ENCODE measurements at places on chromosomes 3 and 15. TPM values are rescaled to one million over a fixed set of nuclear protein-coding genes. Genes with fewer than 3 reads are reported as not detected.

EFHB gene
- not detected for total RNA-seq

EPB42 gene
- 0.20 TPM for total RNA-seq

CHRNB4 gene
- not detected for total RNA-seq

GRAMD2A gene
- total RNA-seq, result 4.6 TPM

LYSMD4 gene
- total RNA-seq, result 34.8 TPM

PPCDC gene
- total RNA-seq, result 14.9 TPM

MKRN3 gene
- total RNA-seq, result not detected

DNA sequence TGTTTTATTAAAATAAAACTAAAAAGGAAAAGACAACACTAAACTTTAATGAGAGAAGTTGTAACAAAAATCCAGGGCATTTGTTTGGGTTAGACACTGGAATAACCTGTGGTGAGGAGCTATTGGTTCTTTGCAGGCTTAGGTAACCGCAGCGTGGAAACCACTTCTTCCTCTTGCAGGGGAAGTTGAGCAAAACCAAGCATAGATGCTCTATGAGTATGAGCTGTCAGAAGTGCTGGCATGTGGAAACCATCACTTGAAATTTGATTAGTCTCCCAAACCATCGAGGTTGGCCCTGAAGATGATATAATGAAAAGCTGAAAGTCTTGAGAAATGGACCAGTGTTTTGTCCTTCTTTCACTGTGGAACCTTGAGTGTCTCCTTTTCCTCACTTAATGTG lies 127.1 kb upstream of the RBMS3 start:
- DNase-seq, result no peak

DNA sequence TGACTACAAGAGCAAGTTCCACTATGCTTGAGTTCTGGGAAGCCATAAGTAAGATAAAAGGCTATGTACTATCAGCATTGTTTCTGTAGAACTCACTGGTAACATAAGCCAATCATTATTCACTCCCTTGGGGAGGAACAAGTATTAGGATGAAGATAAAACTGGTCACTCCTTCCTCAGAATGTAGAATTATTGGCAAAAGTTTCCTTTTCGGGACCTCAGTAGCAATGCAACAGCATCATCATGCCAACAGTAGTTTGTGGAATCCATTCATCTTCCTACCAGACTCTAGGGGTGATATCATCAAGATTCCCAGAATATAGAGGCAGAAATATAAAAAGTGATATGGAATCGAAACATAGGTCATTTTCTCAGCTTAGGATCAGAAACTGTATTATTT lies 209.5 kb downstream of the PLOD2 start:
- no peak for DNase-seq

DNA sequence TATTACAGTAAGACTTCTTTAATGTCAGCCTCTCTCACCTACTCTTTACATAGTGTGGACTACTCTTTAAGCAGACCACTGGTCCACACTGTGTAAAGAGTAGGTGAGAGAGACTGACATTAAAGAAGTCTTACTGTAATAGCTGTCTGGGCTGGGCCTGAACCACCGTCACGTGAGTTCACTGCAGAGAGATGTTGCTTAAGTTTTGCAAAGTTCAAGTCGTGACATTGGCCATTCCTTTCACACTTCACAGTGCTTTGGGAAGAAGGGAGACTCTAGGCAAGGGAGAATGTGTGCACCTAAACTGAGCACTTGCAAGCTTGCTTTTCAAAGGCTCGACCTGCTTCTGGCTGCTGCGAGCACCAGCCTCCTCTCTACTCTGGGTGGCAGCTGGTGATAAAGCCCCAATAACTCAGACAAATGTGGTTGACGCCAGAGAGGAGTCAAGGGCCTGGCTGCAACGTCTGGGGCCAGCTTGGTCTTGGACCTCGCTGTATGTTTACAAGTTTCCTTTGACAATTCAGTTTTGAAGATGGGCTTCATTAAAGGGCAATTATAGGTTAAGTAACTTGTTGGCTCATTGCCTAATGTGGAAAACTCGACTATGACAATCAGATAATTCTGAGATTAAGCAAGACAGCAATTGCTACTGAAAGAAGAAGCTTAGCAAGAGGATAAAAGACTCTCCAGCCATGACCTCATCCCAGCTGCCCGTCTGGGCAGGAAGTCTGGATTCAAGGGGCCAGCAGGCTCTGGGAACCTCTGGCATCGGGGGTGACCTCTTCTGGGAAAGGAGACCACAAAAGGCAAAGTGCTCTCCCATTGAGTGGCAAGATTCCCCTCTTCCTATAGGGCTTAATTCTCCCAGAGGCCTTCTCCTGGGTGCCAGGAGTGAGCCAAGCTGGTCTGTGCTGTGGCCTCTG lies 242.1 kb upstream of the TLE3 start:
- peak; percentile 34 for DNase-seq

DNA sequence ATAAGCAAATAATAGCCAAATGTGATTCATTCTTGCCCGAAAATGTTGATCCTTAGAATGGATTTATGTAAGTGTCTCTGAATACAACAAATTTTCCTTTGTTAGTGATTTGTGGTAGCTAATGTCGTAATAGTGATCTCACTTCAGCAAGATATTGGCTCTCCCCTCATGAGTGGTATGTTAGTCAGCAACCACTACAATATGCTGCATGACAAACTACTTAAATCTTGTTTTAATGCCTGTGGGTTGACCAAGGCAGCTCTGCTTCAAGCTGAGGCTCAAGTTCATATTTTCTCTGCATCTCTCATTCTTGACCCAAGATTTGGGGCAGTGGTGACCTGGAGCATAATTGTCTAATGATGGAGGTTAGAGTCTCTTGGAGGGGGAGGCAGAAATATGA lies 49.8 kb upstream of the GALNT15 start:
- DNase-seq, result no peak

DNA sequence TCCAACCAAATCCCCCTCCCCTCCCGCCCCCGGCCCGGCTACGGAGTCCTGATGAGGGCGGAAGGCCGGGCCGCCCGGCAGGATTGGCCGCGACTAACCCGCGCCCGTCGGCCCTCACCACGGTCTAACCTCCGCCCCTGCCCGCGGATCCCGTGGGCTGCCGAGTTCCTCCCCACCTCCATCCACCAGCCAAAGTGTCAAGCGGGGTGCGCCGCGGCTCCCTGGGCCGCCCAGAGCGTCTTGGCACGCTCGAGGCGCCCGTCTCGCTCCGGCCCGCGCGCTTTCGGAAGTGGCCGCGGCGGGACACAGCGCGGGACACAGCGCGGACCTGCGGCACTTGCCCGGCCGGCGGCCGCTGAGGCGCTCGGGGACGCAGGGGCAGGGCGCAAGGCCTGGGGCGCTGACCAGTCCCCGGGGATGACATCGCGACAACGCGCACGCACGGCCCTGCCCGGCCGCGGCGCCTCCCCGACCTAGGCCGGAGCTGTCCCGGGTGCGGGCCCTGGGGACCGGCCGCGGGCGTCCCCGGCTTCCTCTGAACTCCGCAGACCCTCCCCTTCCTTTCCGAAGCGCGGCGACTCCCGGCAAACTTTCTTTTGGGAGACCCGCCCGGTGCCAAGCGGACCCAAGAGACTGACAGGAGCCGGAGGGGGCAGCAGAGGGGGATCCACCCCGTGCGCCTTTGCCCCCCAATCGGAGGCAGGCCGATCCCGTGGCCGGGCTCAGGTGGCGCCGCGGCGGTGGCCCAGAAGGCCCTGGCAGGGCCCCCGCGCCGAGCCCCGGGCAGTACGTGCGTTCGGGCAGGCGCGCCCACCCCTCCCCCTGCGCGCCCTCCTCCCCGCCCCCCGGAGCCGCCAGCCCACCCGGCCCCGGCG lies 112.8 kb upstream of the ICE2 start:
- peak; percentile 92 for DNase-seq

- no peak for DNase-seq
These were observed 7.6 kb downstream of the CPN2 start for GRCh38 chr3:194343561-194343893.

- no peak for DNase-seq
These were observed 109.2 kb upstream of the TPM1 start for GRCh38 chr15:62933386-62933785.

All from lower leg skin (tissue), 4 donors.